ENCODE measurements at places on chromosomes 1 and 21.

DNA sequence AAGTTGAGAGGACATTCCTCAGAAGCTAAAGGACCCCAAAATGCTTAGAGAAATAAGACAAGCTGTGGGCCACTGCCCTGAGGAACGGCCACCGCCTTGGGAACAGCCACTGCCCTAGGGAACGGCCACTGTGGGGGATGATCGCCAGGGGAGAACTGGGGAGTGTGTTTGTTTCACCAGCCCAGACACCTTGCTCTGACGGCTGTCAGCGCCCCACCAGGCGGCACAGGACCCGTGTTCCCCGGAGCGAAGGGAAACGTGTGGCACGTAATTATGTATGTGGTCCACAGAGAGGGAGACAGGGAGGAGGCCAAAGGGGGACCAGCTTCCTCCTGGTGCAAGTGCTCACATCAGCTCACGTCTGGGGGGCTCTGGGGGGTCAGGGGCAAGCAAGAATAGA lies 45.8 kb upstream of the RIPK4 start:
- DNase-seq: no peak

DNA sequence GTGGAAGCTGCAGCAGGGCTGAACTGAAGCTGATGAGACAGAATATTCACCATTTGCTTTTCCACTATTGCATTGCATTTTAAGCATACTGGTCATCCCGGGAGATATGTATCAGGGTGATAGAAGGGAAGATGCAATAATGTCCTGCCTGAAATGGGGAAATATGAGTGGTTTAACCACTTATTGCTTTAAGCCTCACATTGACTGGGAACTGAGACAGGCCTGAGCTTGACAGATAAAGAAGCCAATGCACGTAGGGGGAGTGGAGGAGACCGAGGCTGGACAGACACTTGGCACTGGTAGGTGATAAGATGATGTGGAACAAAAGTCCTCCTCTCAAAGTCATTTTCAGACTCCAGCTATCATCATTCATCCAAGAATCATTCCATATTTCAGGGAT lies 911.7 kb upstream of the NCAM2 start:
- DNase-seq: no peak

DNA sequence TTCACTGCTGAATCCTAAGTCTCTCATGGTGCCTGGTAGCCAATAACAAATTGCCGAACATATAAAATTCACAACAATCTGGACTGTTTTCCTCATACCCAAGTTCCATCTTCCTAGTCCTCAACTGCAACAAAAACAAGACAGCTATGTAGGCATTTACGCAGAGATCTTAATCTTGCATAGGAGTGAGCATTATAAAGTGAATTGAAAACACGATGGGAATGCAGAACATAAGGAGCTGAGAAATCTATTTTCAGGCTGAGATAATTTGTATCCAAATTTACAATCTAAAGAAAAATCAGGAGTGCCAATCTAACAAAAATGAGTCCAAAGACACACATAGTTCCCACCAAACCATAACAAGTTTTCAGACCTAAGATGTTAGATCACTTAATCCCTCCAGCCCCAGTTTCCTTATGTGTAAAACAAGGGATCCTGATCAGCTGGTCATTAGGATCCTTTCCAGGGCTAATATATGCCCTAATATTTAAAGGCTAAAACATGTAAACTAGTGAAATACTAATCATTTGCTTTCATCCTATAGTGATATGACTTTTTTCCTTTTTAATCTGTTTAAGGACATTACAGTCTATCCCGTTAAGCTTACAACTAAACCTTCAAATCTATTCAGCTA lies 1.9 kb downstream of the SLC16A1 start:
- no peak for DNase-seq

- no peak for DNase-seq
Measured at GRCh38 chr21:35254006-35254764, 205.1 kb upstream of the RUNX1 start.

DNA sequence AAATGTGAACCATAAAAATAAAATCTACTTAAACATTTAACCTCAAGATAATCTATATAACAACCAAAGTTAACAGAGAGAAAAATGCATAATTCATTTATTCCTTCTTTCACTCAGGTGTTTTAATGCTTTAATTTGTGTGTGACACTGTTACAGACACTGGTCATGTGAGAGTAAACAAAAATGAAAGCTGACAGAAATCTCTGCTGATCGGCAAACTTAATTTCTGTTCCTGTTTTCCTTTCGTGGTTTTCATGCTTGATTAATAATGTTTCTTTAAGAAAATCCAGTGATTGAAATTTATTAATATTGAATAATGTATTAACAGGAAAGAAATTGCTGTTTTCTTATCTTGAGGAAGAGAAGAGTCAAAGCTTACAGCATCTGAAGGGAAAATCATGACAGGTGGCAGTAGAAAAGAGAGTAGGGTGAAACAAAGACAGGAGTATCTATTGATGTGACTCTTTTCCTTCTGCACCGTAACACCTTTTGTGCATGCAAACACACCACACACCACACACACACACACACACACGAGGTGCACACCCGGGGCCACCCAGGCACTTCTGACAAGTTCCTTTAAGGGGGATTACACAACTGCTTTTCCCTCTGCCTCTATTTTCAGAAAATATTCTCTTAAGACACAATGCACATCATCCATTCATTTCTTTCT lies 1.6 kb downstream of the OR2AK2 start:
- DNase-seq: no peak

DNA sequence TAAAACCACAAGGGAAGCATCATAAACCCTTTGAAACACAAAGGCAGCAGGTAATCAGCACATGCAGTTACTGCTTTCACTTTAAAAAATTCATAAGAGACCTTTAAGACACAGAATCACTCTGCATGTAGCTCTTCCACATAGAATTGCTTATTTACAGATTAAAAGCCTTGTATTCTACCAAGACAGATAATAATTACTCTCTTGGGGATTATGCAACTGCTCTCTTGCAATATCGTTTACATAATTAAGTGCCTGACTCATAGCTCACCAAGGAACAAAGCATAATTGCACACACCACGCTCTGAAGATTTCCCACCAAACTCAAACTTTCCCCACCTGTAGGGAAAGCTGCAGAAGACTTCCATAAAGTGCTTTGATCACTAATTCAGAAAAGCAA lies 87.9 kb downstream of the VAV3 start:
- no peak for DNase-seq

DNA sequence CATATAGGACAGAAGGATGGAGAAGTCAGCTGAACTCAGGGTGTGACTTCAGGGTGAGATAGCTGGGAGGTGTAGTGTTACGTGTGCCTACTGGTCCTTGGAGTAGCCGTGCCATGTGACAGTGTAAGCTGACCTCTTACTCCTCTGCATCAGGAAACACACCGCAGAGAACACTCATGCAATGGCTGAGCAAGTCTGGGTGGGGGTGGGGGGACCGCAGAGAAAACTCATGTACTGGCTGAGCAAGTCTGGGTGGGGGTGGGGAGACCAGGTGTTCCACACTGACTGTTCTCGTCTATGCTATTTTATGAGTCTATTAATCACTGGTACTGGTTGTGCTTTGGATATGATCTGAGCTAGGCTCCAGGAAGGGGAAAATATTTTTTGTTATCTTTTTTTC lies 233.1 kb downstream of the PAPPA2 start:
- peak; percentile 95 for DNase-seq

GRCh38 chr1:234561319-234561718 lies 48.7 kb downstream of the IRF2BP2 start:
- DNase-seq: no peak

DNA sequence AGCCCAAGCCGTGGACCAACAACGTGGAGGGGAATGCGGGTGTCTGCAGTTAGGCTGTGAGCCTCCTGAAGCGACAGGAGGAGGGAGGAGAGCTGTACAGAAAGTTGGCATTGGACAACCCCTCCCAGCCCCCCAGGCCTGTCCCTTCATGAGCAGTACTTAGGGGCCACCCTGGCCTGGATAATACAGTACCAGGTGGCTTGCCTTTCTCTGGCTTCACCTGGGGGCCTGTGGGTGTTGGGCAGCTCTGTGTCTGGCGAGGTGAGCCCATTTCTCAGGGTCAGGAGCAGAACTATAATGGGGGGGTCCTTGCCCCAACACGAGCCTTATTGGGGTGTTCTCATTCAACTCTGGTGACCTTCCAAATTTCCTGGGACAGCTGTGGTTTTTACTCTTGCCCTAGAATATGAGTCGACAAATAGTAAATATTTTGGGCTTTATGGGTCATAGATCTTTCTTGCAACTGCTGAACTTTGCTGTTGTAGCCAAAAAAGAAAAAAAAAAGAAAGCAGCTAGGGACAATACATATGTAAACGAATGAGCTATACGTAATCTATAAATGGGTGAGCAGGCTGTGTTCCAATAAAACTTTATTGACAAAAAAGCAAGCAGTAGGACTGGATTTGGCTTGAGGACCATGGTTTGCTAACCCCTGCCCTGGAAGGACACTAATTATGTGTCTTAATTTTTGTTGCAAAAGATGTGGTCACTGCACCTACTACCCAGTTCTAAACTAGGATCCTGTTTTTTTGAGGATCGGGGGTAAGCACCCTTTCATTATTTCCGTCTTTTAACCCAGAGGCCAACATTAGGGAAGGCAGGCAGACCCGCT lies 11.4 kb downstream of the COQ8A start:
- no peak for DNase-seq

GRCh38 chr1:77476475-77476874 lies 194.7 kb downstream of the AK5 start:
- DNase-seq: no peak

GRCh38 chr1:110783292-110783918 lies 89.5 kb upstream of the CD53 start:
- peak; percentile 57 for DNase-seq

Measured in NCI-H526 treated with DMSO at 0.1 percent for 48 hours (cell line).